Astrocyte of the cerebellum (primary cell): ENCODE measurements at places on chromosomes 13 and 19.

DNA sequence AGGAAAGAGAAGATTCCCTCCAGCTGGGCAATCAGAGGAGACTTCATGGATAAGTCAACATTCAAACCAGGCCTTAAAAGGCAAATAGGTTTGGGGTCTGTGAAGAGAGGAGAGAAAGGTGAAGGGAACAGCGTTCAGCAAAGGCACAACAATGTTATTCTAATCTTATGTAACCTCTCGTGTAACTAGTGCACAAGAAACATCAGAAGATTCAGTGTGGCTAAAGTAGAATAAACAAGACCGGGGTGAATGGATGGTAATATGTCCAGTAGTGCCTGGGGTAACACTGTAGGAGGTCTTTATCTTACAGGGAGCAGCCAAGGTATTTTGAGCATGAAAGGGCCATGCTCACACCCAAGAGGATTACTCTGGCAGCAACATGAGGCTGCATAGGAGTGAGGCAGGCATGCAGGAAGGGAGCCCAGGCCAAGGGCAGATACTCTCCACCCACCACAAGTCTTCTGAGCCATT lies 24.1 kb downstream of the LHFPL6 start:
- DNase-seq = no peak

DNA sequence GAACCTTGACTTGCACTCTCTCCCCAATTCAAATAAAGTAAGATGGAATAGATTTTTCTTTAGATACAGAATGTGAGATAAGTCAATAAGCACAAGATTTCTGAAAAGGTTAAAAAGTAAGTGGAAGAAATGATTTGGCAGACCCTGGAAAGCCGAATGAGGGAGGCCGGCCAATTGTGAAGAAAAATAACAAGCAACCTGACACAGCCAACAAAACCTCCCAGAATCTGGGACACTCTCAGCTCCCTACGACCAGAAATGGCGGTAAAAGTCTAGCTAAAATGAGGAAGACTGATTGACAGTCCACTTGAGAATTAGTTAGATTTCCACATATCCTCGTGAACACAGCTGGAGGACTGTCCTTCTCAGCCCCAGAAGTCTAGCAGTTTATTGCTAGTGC lies 85.4 kb downstream of the KLF12 start:
- no peak for DNase-seq

- DNase-seq = no peak
Observed at GRCh38 chr13:99416411-99417121, 84.7 kb upstream of the TM9SF2 start.

DNA sequence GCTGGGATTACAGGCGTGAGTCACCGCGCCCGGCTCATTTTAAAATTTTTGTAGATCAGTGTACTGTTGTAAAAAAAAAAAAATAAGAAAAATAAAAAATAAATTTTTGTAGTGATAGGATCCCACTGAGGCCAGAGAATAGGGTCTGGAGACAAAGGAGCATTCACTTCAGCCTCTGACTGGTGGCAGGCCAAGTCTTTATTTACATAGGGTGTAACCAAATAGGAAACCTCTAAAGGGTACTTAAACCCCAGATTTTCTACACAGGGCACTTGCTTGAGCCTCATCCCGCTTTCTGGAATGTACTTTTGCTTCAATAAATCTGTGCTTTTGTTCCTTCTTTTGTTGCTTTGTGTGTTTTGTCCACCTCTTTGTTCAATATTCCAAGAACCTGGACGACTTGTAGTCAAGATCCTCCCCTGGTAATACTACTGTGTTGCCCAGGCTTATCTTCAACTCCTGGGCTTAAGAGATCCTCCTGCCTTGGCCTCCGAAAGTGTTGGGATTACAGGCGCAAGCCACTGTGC lies 2.1 kb upstream of the PDCD2L start:
- no peak for DNase-seq

- no peak for DNase-seq
Observed at GRCh38 chr13:113599391-113599790, 14.8 kb downstream of the TFDP1 start.

DNA sequence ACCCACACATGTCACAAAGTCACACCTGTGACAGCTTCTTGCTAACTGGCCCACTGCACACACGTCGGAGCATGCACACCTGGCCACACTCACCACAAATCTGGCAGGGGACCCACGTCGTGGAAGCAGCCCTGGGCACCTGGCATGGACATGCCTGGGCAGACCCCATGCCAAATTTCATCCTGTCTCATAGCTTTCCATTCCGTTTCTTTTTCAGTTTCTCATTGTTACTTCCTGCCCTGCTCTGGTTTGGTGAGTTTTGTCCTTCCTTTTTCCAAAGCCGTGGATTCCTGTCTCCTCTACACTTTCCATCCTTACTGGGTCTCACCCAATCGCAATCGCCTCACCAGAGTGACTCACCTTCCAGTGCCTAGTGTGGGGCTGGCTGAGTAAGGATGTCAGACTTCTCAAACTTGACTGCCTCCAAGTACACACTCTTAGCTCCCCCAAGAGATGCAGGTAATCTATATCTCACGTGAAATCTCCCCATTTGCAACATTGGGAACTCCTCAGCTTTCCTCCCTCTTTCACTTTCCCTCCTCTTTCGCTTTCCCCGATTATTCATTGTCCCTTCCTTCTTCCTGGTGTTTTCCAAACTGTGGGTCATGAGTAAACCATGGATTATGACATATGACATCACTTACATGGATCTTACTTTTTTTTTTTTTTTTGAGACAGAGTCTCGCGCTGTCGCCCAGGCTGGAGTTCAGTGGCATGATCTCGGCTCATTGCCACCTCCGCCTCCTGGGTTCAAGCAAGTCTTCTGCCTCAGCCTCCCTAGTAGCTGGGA lies 1.6 kb upstream of the BBC3 start:
- no peak for DNase-seq

DNA sequence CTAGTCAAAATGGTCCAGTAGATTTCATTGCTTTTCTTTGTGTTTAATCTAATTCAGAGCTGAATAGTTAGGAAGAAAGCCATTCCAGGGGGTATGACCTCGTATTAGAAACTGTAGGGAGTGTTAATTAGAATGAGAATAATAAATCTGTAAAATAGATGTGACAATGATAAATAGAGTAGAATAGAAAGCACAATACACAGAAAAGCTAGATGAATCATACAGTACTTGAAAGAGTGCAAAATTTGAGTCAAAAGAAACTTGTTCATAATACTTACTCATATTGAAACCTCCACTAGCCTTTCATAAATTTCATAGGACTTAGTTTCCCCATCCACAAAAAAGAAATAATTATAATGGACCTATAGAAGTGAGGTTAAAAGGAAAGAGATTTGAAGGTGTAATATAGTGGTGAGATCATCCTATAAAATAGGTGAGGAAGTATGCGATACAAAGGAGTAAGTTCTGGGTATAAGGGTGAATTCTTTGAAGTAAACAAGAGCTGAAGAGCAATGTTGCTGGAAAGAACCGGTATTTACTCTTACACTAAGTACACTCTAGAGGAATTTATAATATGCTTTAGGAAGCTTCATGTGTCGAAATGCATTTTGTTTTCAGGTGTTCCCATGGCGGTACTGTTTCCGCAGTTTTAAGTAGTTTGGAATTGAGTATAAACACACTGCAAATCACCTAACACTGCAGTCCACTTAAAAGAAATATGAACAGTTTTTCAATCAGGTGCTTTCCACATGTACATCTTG lies 21.9 kb downstream of the PCDH17 start:
- no peak for DNase-seq

DNA sequence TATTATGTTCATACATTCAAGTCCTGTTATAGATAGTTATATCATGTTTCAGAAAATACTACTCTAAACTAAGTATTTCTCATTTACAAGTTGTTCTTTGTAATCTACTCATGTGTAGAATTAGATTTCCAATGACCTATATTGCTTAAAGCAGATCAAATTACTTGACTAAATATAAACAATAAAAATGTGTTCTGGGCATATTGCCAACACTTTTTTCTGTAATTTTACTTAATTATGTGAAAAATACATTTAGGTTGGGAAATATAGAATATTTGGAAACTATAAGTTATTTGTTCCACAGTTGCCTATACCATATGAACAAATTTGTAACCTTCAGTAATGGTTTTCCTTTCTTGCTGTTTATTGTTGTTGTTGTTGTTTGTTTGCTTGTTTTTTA lies 275.2 kb upstream of the PCDH9 start:
- no peak for DNase-seq
